Fibroblast of skin of abdomen (primary cell): ENCODE measurements at places on chromosomes 4 and X.

DNA sequence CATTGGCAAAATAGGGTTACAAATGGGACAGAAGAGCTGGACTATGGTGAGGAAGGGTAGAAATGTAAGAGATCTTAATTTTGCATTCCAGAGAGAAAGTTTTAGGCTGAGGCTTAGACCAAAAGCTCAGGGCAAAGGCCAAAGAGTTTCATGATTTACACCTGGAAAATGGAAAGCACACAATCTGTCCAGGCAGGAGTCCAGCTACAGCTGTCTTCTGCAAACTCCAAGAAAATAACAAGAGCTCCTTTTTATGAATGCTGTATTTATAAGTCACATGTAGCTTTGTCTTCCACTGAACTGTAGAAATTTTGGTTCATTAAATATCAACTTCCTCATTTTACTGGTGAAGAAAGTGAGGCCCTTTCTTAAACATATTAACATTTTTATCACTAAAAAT lies 288.0 kb upstream of the ATOH1 start:
- no peak for DNase-seq

DNA sequence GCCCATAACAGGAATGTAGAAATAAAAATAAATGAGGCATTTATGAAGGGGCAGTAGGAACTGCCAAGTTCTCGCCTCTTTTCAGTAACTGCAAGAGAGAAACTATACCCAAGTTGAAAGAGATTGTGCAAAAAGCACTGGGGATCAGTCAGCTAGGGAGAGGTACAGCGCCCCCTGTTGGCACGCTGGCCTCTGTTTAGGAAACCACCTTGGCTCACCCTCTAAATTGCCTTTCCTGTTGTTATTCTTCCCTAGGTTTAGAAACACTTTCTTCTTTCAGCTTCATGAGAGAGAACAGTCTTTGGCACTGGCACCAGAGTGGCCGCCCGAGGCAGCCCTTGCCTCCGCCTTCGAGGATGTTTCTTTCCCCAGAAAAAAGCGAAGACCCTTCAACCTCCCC lies 348.5 kb downstream of the MID1IP1 start:
- DNase-seq: no peak

GRCh38 chrX:139892512-139892911 lies 40.3 kb downstream of the ATP11C start:
- no peak for DNase-seq

- no peak for DNase-seq
Observed at GRCh38 chr4:125096662-125097061, 218.1 kb upstream of the FAT4 start.

- no peak for DNase-seq
Observed at GRCh38 chr4:70712604-70713452, 8.9 kb upstream of the RUFY3 start.

DNA sequence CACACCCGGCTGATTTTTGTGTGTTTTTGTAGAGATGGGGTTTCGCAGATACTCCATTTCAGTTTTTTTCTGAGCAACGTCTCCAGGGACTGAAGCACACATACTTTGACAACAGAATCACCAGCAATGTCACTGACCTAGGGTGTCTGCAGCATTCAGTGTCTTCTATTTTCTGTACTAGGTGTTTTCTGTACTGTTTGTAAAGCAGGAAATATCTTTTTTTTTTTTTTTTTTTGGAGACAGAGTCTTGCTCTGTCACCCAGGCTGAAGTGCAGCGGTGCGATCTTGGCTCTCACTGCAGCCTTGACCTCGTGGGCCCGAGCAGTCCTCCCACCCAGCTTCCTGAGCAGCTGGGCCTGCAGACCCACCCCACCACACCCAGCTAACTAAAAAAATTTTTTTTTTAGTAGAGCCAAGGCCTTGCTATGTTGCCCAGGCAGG lies 8.9 kb downstream of the ADD1 start:
- no peak for DNase-seq

GRCh38 chrX:133749951-133750350 lies 235.4 kb downstream of the GPC3 start:
- DNase-seq: no peak

- no peak for DNase-seq
Observed at GRCh38 chr4:119834906-119835612, 206.5 kb upstream of the PDE5A start.

GRCh38 chr4:3869661-3870566 lies 103.7 kb downstream of the ADRA2C start:
- no peak for DNase-seq

GRCh38 chr4:68617003-68617698 lies 41.0 kb upstream of the UGT2B17 start:
- DNase-seq: no peak
